ENCODE measurements at places on chromosomes 7 and 10.

- no peak for DNase-seq
These were observed 4.7 kb upstream of the ANKRD2 start for GRCh38 chr10:97567891-97568290.

- DNase-seq: no peak
These were observed 84.5 kb downstream of the RNF32 start for GRCh38 chr7:156725073-156725472.

GRCh38 chr10:108051218-108051617 lies 886.7 kb upstream of the SORCS1 start:
- DNase-seq: no peak

GRCh38 chr10:113929522-113929921 lies 75.1 kb downstream of the NHLRC2 start:
- DNase-seq: no peak

- DNase-seq: no peak
These were observed 366.0 kb upstream of the SHH start for GRCh38 chr7:156178214-156178613.

DNA sequence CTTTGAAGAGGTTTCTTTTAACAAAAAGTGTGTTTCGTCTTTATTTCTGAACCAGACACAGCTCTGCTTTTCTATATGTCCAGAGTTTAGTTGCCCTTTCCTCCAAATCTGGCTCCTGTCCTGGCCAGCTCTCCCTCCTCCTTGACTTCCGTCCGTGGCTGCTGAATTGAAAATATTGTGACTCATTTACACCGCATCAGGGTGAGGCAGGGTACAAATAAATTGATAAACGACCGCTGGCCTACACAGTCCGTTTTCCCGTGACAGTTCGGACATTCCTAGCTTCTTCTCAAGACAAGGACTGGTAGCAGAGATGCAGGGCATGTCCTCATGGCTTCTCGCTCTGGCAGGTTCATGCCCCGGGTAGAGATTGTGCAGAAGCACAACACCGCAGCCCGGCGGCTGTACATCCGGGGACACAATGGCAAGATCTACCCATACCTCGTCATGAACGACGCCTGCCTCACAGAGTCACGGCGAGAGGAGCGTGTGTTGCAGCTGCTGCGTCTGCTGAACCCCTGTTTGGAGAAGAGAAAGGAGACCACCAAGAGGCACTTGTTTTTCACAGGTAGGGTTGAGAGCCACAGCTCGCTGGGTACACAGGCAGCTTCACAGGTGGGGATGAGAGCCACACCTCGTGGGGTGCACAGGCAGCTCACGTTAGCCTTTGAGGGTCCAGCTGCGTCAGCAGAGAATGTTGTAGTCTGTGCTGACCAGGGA lies 126.6 kb downstream of the TRRAP start:
- no peak for DNase-seq

GRCh38 chr7:139852482-139852845 lies 23.4 kb downstream of the TBXAS1 start:
- DNase-seq: no peak

- DNase-seq: peak; percentile 39
These were observed 50.0 kb upstream of the PTER start for GRCh38 chr10:16386855-16387254.

DNA sequence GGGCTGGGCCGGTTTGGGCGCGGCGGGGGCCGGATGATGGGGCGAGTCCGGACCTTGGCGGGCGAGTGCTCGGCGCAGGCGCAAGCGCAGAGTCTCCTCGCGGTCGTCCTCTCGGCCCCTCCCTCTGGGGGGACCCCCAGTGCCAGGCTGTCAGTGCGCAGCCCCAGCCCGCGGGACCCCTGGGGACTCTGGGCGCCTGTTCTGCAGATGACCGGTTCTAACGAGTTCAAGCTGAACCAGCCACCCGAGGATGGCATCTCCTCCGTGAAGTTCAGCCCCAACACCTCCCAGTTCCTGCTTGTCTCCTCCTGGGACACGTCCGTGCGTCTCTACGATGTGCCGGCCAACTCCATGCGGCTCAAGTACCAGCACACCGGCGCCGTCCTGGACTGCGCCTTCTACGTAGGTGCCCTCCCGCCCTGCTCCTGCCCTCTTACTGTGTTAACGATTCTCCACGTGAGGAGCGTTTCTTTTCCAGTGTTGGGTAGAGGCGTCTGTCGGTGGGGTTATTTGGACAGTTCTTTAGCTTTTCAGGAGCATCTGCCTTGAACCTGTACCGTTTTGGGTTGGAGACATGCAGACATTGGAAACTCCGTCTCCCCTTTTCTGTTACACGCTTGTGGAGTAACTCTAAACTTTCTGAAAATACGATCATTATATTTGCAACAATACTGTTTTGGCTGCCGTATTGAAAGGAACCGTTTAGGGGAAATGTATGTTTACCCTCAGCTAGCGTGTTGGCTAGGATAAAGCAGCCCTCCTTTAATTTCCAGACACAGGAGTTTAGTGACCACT lies 706 bp downstream of the BUB3 start:
- peak; percentile 87 for DNase-seq

DNA sequence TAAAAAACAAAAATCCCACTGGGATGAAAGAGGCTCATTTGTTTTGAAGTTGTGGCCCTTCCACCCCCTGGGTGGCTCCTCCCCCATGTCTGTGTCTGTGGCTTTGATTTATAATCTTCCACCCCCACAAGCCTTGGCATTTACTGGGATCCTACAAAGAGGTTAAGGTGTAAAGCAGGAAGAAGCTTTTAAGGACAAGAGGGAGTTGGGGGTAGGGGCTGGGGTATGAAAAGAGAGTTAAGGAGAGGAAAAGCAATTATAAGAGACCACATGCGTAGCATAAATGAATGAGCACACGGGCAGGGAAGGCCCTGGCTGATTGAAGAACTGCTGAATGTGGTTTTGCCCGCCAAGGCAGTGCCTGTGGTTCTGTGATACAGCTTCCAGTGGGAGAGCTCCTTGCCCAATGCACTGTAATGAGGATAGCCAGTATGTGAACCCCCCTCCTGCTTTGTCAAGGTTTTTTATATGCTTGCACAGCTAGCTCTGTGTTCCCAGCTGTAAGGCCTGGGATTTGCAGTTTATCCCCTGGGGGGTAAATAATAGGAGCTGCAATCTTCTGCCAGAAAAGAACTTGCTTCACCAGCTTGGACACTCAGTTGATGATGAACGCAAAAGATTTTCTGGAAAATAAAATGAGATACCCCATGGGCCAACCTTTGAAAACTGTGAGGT lies 34.7 kb upstream of the KMT2E start:
- DNase-seq: peak; percentile 52

DNA sequence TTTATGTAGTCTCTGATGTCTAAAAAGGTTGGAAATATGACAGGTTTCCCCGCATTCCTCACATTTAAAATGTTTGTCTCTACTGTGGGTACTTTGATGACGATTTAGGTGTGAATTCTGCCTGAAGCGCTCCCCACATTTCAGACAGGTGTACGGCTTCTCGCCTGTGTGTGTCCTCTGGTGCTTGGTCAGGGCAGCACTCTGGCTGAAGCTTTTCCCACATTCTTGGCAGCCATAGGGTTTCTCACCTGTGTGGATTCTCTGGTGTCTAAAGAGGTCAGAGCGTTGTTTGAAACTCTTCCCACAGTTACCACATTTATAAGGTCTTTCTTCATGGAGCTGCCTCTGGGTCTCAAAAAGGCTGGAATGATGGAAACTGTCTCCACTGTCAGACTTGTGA lies 6.3 kb downstream of the ZNF394 start:
- DNase-seq: no peak

GRCh38 chr10:71554671-71555070 lies 158.0 kb downstream of the CDH23 start:
- no peak for DNase-seq
